ENCODE measurements at places on chromosomes 2 and 18. TPM values are rescaled to one million over a fixed set of nuclear protein-coding genes. Genes with fewer than 3 reads are reported as not detected.

Gene NDUFAF7
- total RNA-seq = 20.7 TPM

Gene DYNAP
- total RNA-seq = not detected

Gene BCL2L11
- total RNA-seq = 18.8 TPM

Gene SOCS6
- total RNA-seq = 5.8 TPM

Gene TUBB8B
- not detected for total RNA-seq

Gene CACNB4
- total RNA-seq = 0.16 TPM

Gene SERPINB2
- total RNA-seq = not detected

Gene HTR2B
- total RNA-seq = not detected

Gene SULT1C3
- total RNA-seq = not detected

Gene SKOR2
- not detected for total RNA-seq

Gene PSME4
- 74.0 TPM for total RNA-seq

Gene RGPD4
- total RNA-seq = not detected

Gene RND3
- total RNA-seq = 0.51 TPM

Gene MGAT4A
- 0.38 TPM for total RNA-seq

Gene DGKD
- total RNA-seq = 22.8 TPM

Gene NTSR2
- total RNA-seq = not detected

Gene IL36B
- not detected for total RNA-seq

Gene VIL1
- total RNA-seq = 2.7 TPM

Gene STAT4
- total RNA-seq = 0.34 TPM

Gene TPO
- not detected for total RNA-seq

Gene NCKAP5
- not detected for total RNA-seq

Gene CYTIP
- 0.42 TPM for total RNA-seq

Gene SPP2
- not detected for total RNA-seq

Gene RASGRP3
- 1.2 TPM for total RNA-seq

Gene ABCG5
- not detected for total RNA-seq

Gene EPAS1
- total RNA-seq = 11.2 TPM

Gene PIEZO2
- total RNA-seq = 1.6 TPM

Gene ADAM23
- 0.02 TPM for total RNA-seq

Gene FSIP2
- 0.04 TPM for total RNA-seq

Gene CNRIP1
- 1.6 TPM for total RNA-seq

Gene GPAT2
- total RNA-seq = 0.94 TPM

Gene ARHGAP25
- total RNA-seq = 13.2 TPM

Gene CRIM1
- 0.24 TPM for total RNA-seq

Gene EMILIN1
- total RNA-seq = 1.0 TPM

Gene CD226
- 2.0 TPM for total RNA-seq

Gene TRIM54
- not detected for total RNA-seq

Gene GPBAR1
- total RNA-seq = not detected

Gene SERPINB11
- not detected for total RNA-seq

Gene MTCL1
- total RNA-seq = 5.9 TPM

Gene KCNIP3
- 0.04 TPM for total RNA-seq

Gene DSG4
- total RNA-seq = not detected

All from K562 (cell line).